ENCODE measurements at places on chromosomes 13 and 19.

DNA sequence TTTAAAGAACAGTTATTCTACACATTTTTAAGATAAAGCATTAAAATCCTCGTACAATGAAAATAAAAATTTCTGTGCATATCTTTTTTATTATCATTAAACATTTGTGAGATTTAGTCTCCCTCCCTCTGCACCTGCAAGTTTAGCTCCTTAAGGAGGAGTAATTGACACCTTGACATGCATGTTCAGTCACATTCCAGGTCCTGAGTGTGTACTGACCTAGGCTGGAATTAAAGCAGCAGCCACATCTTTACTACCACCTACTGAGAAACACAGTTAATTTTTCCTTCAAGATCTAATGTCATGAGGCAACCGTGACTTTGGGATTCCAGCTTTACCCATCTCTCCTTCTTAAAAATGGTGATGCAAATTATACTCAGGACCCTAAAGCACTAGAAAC lies 123.1 kb upstream of the FREM2 start:
- DNase-seq, result no peak

GRCh38 chr19:35306473-35307246 lies 14.7 kb downstream of the MAG start:
- no peak for DNase-seq

DNA sequence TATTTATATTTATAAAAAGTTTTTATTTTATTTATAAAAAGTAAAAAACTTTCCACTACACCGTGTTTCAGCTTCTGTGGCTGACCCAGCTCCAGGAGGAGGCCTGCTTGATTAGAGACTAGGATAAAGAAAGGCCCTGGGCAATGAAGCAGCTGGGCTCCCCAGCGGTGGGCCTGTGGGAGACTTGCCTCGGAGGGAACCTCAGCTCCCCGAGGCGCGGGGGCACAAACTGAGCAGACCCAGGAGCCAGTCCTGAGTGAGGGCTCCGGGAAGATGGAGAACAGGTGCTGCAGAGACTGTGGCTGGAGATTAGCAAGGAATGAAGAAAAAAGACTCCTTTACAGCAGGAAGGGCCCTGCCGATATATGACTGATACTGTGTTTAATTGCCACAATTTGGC lies 63.8 kb upstream of the GJB6 start:
- DNase-seq, result no peak

GRCh38 chr19:46344363-46344762 lies 2.5 kb upstream of the PPP5C start:
- no peak for DNase-seq

DNA sequence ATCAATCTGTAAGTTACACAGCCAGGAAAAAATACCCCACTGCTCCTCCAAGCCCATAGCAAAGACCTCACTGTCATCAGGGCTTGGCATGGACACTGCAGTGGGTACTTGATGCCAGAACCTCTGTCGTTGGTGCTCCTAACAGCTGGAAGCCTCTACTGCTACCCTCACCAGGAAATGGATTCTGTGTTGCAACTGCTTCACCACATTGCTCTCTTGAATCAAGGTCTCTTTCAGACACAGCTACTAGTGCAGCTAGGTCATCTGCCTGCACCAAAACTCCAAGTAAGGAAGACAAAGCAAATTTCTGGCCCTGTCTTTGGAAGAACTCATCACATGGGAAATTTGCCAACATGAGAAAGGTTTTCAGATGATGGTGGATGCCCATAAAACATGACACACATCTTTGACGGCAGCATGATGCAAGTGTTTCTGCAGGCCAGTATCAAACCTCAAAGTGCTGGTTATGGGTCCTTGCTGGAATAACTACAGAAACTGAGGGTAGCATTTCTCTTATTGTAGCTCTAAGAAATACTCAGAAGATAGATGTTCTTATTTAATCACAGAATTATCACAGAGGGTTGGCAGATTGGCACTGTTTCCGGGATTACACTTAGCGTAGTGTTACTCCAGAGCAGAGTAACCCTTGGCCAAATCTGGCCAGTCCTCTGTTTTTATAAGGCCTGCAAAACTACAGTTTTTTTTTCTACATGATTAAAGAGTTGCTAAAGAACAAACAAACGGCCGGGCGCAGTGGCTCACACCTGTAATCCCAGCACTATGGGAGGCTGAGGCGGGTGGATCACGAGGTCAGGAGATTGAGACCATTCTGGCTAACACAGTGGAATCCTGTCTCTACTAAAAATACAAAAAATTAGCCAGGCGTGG lies 12.9 kb upstream of the PCCA start:
- no peak for DNase-seq

- no peak for DNase-seq
Measured at GRCh38 chr19:57719901-57720519, 7.4 kb downstream of the ZNF671 start.

All from epithelial cell of proximal tubule (primary cell).